ENCODE measurements at places on chromosomes 1 and 21.

DNA sequence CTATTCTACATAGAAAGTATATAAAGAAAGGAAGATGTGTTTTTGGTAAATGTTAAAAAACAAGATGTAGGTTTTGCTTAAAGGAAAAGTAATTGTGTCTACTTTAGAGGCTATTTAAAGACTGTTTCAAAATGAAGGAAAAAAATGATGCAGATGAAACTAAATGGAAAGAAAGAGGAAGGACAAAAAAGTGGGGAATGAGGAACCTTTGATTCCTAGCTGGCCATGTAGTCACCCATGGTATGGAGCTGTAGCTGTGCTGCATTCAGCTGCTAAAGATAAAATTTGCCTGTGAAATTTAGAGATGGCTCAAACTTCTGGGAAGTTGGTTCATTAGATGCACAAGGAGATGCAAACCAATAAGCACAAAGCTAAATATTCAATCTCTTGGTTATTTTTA, 86.8 kb upstream of the SERBP1 start:
- H3K27ac ChIP-seq: no peak overlapping the region
- H3K4me3 ChIP-seq: no peak overlapping the region
- H3K27me3 ChIP-seq: no peaks in the 10 kb centered on the region
- DNase-seq: no peak

- H3K27me3 ChIP-seq: no peaks in the 10 kb centered on the region
- DNase-seq: no peak
- H3K4me3 ChIP-seq: no peak overlapping the region
- H3K36me3 ChIP-seq: no peaks in the 10 kb centered on the region
- peak overlapping the region; percentile 89 for H3K27ac ChIP-seq
- H3K4me1 ChIP-seq: peaks cover 62% of the 10 kb centered on the region
These were observed 2.6 kb downstream of the GJC2 start for GRCh38 chr1:228152097-228152917.

DNA sequence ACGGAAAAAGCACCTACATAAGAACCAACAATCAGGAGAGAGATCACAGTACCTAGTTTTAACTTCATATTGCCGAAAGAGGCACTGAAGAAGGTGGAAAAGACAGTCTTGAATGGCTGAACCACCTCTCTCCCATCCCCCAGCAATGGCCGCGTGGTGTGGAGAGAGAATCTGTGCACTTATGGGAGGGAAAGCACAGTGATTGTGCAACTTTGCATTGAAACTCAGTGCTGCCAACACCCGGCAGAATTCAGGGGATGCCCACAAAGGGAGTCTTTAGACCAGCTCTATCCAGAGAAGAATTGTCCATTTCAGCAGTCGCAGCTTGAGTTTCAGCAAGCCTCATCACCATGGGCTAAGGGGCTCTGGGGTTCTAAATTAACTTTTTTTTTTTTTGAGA, 186.3 kb upstream of the USP25 start:
- H3K36me3 ChIP-seq: no peaks in the 10 kb centered on the region
- no peak overlapping the region for H3K4me3 ChIP-seq
- H3K4me1 ChIP-seq: no peaks in the 10 kb centered on the region
- H3K27ac ChIP-seq: no peak overlapping the region
- no peak for DNase-seq

DNA sequence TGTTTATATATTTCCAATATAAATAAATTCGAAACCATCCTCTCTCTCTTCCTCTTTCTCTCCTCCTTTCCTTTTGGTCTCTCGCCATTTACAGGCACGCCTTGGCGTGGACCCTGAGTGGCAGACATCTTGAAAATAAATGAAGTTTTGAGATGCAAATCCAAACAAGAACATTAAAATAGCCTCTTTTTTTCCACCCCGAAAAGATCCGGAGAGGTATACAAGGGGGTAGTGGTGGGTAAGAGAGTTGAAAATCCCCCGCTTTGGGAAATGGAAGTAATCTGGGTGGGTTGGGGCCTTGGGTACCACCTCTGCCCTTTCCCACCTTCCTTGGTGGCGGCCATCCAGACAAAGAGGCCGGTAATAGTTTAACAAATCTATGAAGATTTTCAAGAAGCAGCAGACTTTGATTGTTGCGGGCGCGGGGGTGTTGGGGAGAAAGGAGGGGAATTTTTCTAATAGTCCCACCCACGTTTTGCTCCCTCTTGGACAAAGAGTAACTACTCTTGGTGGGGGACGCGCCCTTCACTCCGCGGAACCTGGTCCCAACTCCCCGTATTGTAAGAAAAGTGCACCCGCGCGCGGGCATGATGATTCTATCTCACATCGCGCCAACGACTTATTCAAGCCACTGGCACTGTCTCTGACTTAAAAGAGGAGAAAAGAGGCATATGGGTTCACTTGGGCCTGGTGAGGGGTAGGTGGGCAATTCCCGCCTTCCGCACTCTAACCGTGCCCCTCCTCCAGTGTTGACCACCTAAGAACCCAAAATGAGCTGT, 4.0 kb upstream of the FOXD3 start:
- peaks cover 36% of the 10 kb centered on the region for H3K4me1 ChIP-seq
- no peak for DNase-seq
- no peak overlapping the region for H3K27ac ChIP-seq
- peaks cover 52% of the 10 kb centered on the region for H3K27me3 ChIP-seq
- no peaks in the 10 kb centered on the region for H3K36me3 ChIP-seq

DNA sequence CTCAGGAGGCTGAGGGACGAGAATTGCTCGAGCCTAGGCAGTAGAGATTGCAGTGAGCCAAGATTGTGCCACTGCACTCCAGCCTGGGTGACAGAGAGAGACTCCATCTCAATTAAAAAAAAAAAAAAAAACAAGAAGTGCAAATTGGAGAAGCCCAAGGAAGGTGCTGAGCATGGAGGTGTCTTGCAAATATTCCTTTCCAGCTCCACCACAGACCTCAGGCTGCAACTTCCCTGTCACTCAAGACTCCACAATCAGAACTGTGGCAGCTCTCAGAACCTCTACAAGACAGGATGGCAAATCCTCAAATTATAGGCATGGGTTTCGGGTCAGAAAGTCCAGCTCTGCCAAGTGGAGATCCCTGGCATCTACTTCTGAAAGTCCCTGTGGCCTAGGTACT, 104.4 kb upstream of the TIAM1 start:
- no peak overlapping the region for H3K27ac ChIP-seq
- H3K36me3 ChIP-seq: no peaks in the 10 kb centered on the region
- no peaks in the 10 kb centered on the region for H3K27me3 ChIP-seq
- DNase-seq: no peak

Measured in vagina (tissue), 2 donors.